ENCODE measurements at places on chromosomes 6 and 20.
A peak's percentile ranks its signal among the peaks of the same experiment; 100 is the strongest.

GRCh38 chr6:169008641-169009257, 244.9 kb downstream of the THBS2 start:
- no peak for DNase-seq

- DNase-seq = no peak
Measured at GRCh38 chr20:10619427-10619826, 54.4 kb downstream of the JAG1 start.

- DNase-seq = no peak
Measured at GRCh38 chr20:13341737-13342393, 120.8 kb downstream of the ISM1 start.

GRCh38 chr20:46541229-46541935, 9.1 kb downstream of the OCSTAMP start:
- DNase-seq = no peak

DNA sequence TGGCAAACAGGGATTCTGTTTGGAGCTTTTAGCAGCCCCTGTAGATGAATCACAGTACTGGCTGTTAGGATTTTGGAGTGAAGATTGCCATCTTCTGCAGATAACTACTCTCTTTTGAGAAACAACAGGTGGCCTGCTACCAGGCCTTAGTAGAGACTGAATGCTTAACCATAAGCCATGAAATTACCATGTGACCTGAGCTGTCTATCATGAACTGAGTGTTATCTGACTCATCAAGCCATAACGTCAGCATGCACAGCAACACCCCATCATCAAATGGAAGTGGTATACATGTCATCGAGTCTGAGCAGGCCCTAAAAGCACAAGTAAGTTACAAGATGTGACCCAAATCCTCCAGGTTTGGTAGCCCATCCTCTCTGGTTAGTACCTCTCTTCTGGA, 132.6 kb downstream of the GPR63 start:
- DNase-seq = no peak

DNA sequence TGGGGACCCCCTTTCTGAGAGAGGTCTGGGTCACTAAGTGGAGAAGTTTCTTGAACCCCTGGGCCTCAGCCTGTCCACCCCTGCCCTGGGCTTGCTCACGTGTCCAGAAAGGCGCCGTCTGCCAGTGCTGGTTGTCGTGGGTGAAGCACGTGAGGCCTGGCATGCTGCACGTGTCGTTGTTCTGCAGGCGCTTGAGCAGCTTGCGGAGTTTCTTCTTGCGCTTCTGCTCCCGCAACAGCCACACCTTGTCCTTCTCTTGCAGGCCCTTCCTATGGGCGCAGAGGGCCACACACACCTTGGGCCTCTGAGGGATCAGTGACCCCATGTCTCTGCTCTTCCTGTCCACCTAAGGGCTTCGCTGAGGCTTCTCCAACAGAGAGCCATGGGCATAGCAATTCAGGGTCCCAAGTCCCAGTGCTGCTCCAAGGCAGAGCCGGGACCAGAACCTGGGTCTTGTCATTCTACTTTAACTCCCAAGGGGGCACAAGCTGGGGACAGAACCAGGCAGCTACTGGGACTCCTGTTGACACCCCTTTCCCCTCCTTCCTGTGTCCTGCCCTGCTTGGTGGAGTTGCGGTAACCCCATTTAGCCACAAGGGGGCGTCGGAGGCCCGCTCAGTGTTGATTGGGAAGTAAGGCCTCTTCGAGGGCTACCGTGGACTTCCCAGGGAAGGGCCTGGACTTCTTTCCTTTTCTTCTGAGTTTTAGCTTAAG, 121.8 kb downstream of the SULF2 start:
- peak; percentile 92 for DNase-seq

DNA sequence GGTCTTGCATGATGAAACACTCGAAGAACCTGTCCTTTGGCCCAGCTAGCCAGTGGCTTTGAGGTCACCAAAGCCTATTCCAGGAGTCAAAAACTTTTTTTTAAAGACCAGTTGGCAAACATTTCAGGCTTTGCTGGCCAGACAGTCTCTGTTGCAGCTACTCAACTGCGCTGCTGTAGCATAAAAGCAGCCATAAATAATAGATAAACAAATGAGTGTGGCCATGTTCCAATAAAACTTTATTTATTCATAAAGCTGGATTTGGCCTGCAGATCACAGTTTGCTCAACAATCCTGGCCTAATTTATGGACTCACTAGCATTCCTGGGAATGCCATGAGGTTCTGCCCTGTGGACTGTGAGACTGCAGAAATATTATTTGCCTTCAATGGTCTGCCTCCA, 68.8 kb upstream of the LTV1 start:
- DNase-seq = no peak

- no peak for DNase-seq
Measured at GRCh38 chr6:15436451-15436850, 190.6 kb downstream of the JARID2 start.

DNA sequence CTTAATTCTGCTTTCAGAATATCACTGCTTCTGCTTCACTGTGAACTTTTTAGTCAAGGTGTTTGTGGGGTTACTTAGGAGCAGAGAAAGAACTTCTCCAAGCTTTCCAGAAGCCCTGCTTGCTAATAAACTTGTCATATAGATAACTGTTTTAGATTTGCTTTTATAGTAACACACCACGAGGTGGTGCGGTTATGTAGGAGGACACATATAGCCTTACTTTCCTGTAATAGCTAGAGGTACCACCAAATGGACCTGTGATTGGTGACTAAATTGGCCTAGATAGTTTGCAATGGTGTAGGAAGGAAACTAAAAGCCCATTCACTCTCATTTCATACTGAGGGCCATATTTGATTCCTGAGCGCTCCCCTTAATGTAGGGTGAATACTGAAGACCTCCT, 52.3 kb upstream of the BCLAF1 start:
- no peak for DNase-seq

DNA sequence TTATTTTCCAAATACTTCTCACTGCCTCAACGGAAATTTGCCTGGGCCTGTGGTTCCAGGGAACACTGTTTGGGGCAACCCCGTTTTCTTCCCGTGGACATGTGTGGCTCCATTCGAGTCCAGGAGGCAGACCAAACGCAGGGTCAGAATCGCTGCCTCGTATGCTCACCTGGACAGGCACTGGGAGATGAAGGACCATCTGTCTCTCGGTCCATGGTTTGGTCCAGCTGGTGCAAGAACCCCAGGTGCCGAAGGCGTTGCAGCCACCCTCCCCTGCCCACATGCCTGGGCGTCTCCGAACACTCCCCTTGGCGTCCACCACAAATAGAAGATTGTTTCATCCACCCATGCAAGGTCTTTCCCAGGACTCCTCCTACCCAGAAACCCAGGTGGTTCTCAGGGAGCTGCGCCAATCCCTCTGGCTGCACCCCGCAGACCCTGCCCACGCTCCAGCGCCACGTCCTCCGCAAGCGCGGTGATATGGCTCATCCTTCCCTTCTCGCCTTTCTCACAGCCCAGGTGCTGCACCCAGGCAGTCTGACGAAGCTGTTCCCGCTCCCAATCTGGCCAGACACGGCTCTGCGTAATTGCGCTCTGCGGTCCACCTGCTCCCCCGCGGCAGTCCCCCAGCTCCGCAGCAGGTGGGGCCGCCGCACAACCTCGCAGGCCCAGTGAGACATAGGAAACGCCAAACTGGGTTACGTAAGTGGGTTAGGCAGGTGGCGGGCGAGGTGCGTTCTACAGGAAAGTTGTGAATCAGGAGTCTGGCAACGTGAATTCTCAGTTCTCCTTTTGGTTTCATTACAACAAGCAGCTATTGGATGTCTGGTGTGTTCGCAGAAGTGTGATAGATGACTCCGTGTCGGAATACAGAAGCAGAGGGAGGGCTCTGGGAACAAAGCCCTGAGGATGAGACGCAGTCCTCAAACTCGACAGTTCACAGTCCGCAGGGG, 146.2 kb upstream of the ECI2 start:
- DNase-seq = peak; percentile 59

- DNase-seq = no peak
Measured at GRCh38 chr20:34124469-34125249, 12.6 kb upstream of the EIF2S2 start.

Data from ecto neural progenitor cell (in vitro differentiated cells).